NCI-H1092 (cell line): ENCODE measurements at places on chromosomes 1 and 21.

- DNase-seq: peak; percentile 69
Measured at GRCh38 chr1:225746361-225747179, 31.1 kb upstream of the SRP9 start.

DNA sequence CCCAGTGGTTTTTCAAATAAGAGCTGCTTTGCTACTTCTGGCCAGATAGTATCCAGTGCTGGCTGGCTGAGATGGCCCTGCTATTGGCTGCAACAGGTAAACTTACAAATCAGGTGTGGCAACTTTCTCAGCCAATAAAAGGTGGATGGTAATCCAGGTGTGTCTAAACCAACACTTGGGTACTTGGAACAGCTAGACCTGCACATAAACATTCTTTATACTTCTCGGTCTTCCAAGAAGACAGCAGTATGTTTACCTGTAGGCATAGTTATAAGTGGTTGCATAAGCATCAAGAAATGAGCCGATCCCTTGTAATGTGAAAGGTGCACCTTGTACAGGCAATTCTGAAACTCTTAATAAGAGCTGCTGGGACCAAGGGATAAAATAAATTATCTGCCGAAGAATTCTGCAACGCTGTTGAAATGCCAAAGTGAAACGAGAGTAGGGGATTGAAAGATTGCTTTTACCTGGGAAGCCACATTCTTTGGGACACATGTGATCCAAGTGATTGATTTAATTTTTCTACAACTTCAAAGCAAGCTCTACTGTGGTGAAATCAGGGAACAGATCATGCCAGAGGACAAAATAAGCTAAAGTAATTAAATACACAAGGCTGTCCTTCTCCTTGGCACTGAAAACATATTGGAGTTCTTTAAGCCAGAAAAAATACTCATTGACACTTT is at the start of gene CLDN8:
Gene CLDN8 (minus strand): TSS at position 57 of the 683 bp plus-strand sequence. CDS start 172 bp downstream, outside the sequence.
- no peak for DNase-seq

- no peak for DNase-seq
Measured at GRCh38 chr21:29238053-29238966, 60.4 kb upstream of the BACH1 start.

DNA sequence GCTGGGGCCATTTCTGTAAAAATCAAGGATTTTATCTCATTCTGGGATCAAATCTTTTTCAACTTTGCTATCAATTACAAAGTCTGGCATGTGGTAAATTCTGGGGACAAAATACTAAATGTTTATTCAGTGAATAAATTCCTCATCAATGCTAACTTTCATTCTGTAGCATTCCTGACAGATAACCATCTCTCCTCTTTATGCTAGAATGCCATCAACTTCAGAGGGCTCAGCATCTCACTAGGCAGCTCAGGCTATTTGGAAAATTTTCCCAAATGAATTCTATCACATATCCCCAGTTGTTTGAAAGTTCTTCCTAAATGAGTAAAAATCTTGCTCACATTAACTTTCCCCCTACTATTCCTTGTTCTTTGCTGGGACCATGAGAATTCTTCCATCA is 163.0 kb upstream of the DAB1 start:
- DNase-seq: no peak

GRCh38 chr1:67339623-67340343 is 32.1 kb downstream of the IL12RB2 start:
- no peak for DNase-seq

DNA sequence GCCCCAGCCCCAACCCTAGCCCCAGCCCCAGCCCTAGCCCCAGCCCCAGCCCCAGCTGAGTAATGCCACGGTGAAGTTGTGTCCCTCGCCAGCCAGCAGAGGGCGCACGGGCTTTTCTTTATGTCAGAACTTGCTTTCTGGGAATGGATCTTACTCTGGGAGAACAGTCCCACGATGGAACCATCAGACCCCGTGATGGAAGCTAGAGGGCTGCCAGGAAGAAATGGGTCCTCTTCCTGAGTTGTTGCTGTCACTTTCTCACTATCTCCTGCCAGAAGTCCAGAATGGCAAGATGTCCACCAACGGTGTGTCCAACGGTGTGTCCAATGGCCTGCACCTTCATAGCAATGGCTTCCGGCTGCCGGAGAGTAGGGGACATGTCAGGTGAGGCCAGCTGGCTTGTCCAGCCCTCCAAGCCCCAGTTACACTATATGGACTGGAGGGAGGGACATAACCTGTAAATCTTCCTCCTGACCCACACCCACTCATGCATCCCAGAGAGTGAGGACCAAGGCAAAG is 25.1 kb upstream of the TMEM222 start:
- DNase-seq: peak; percentile 23

GRCh38 chr1:26161415-26162219 is 2.7 kb downstream of the FAM110D start:
- peak; percentile 30 for DNase-seq

DNA sequence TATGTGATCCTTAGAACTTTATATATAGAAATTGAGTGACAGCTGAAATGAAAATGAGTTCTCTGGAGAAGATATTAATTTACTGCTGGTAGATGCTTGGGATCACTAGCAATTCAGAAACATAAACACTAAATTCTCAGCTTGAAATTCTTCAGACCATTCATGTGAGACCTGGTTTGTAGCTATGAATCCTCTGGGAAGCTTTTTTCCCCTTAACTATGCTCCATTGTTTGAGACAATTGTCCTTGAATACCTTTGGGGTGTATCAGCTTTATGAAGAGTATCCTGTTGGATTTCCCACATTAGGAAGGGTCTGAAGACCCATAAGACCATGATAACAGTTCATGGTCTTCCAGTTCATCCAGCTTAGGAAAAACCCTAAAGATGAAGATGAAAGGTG is 4.6 kb upstream of the DENND1B start:
- no peak for DNase-seq

DNA sequence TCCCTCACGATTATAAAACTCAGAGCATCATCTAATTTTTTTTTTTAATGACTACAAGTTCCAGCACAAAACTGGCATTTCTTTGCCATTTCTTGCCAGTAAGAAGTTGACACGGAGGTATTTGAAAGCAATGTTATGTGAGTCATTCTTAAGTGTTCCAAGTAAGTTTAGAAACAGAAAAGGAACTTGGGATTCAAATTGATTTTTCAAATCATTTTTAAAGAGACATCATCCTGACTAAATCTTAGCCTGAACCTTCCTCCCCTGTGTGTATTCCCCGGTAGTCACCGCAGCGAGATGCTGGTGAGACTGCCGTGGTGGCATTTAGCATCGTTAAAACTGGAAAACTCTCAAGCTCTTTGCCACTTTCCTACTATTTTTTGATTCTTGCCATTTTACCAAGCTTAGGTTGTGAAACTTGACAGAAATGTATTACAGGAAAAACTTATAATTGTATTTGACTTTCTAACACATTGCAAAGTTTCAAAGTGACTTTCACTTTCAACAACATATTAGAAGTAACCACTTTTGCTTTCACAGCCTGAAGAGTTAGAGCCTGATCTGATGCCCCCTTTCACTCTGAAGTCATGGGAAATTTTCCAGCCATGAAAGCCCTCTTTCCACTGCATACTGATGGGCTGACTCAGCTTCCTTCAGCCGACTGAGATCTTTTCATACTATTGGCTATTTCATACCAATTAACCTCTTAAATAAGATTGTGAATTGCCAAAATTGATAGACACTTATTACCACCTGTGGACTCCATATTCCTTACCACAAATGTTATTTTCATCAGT is 61.4 kb downstream of the OLFML2B start:
- DNase-seq: no peak

GRCh38 chr1:208791456-208791855 is 547.3 kb upstream of the PLXNA2 start:
- no peak for DNase-seq

GRCh38 chr1:162612606-162613400 is 19.5 kb upstream of the DDR2 start:
- DNase-seq: no peak

GRCh38 chr1:246558041-246558440 is 8.0 kb downstream of the TFB2M start:
- DNase-seq: no peak

- DNase-seq: no peak
Measured at GRCh38 chr21:32064281-32064910, 191.6 kb downstream of the HUNK start.

DNA sequence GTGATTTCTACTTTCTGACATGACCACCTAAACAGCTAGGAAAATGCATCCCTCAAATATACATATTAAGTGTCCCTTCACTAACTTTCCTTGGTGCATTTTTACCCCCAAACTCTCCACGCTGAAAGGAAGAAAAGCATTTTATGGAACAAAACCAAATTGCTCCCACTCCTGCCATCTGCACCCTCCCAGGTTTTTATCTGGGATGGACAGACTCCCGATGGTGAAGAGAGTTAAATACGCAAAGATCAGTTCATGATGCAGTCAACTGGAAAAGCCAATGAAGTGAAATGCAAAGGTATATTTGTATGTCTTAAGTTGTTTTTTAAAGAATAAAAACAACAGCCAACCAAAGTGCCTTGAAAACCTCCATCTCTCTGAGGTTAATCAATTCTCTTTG is 2.7 kb downstream of the DSTYK start:
- DNase-seq: no peak

DNA sequence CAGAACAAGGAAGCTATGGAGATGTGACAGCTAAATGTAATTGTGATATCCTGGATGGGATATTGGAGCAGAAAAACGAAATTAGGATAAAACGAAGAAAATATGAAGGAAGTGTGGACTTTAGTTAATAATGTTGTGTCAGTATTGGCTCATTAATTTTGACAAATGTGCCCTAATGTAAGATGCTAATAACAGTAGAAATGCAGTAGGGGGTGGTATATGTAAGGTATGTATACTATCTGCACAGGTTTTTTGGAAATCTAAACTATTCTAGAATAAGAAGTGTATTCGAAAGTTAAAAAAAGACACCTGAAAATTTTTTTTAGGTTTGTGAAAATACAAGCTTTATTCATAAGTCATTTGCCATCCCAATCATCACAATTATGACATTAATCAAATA is 421.4 kb upstream of the B3GALT2 start:
- DNase-seq: no peak

DNA sequence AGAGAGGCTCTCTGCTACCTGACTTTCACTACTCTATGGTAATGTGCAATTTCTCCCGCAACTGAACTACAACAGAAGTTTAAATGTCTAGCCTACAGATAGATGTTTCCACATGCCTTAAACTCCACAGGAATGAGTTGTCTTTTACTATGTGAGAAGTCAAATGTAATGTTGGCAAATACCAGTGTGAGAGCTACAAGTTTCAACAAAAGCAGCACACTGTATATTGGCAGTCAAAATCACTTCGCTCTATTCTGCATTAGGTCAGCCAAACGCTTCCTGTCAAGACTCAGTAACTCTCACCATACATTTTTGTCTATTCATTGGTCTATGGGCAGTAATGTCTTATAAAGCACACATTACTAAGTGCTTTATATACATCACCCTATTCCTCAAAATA is 41.9 kb downstream of the LUZP1 start:
- no peak for DNase-seq

- DNase-seq: no peak
Measured at GRCh38 chr21:32015461-32016139, 142.8 kb downstream of the HUNK start.

DNA sequence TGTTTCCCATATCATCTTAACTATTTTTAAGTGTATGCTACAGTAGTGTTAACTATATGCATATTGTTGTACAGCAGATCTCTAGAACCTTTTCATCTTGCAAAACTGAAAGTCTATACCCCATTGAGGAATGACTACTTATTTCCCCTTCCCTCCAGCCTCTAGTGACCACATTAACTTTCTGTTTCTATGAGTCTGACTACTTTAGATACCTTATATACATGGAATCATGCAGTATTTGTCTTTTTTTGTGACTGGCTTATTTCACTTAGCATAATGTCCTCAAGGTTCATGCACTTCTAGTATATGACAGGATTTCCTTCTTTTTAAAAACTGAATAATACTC is 96.5 kb upstream of the BTG3 start:
- no peak for DNase-seq

DNA sequence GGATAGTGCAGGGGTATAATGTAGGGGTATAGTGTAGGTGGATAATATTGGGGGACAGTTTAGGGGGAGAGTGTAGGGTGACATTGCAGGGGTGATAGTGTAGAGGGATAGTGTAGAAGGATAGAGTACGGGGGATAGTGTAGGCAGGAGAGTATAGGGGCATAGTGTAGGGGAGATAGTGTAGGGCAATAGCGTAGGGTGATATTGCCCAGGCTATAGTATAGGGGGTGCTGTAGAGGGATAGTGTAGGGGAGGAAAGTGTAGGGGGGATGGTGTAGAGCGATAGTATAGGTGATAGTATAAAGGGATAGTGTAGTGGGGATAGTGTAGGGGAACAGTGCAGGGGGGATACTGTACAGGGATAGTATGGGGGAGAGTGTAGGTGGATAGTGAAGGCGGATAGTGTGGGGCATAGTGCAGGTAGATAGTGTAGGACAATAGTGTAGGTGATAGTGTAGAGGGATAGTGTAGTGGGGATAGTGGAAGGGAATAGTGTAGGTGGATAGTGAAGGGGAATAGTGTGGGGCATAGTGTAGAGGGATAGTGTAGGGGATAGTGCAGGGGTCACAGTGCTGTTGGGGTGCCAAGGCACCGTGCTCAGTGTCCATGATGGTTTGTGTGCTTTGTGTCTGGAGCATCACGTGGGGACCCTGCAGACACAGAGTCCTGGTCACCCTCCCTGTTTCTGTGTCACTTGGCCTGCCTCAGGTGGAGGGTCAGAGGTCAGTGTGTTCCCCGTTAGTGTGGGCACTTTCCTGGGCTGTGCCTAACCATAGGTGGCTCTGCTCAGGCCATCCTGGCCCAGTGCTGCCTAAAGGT is 10.5 kb upstream of the ARF1 start:
- DNase-seq: no peak

- DNase-seq: no peak
Measured at GRCh38 chr1:53946252-53947171, at the start of gene LRRC42. TSS of gene LRRC42 (plus strand) at chr1:53946350. CDS start at chr1:53952000, 5,650 bp downstream.

DNA sequence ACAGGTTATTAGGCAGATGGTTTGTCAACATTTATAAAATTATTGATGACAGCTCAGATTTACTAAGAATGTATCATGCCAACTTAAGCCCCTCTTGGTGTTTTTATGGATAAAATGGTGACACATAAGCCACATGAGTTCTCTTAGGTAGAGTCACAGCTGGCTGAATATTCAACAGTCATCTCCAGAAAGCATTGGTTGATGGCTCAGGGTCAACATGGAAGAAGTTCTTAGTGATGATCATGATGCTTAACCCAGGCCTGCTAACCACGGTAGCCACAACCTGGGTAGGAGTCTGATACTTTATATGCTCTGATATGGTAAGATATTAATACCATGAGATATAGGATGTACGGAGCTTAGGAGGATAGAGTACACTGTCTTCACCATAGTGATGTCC is 46.4 kb upstream of the SIPA1L2 start:
- no peak for DNase-seq

GRCh38 chr1:53737648-53738204 is 1.2 kb downstream of the GLIS1 start:
- no peak for DNase-seq
